ENCODE measurements at places on chromosomes 5 and 9.

- no peak for DNase-seq
Measured at GRCh38 chr9:113638897-113639296, 175.4 kb downstream of the RGS3 start.

GRCh38 chr5:149745212-149745942 lies 15.3 kb downstream of the PPARGC1B start:
- DNase-seq, result no peak

DNA sequence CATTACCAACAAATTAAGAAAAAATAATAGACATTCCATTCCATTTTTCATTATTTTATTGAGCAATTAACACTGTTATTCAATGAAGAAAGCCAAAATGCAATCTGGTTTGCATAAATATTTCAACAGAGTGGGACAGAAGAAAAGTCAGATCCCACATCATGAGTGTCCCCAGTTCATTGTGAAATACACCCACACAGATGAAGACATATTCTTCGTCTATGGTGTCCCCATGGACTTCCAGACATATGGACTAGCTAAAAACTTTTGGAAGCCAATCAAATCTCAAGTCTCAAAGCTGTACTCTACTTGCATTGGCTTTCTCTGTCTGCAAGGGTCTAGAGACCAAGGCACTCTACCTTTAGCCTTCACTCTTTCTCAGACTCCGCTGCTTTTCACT lies 194.3 kb downstream of the SEMA5A start:
- no peak for DNase-seq

GRCh38 chr5:132819468-132819867 lies 6.4 kb downstream of the SOWAHA start:
- DNase-seq, result no peak

- no peak for DNase-seq
Measured at GRCh38 chr9:13446286-13446937, 166.9 kb upstream of the MPDZ start.

- no peak for DNase-seq
Measured at GRCh38 chr5:84791138-84791537, 406.5 kb upstream of the EDIL3 start.

- no peak for DNase-seq
Measured at GRCh38 chr9:100739208-100739607, 161.3 kb downstream of the CAVIN4 start.

DNA sequence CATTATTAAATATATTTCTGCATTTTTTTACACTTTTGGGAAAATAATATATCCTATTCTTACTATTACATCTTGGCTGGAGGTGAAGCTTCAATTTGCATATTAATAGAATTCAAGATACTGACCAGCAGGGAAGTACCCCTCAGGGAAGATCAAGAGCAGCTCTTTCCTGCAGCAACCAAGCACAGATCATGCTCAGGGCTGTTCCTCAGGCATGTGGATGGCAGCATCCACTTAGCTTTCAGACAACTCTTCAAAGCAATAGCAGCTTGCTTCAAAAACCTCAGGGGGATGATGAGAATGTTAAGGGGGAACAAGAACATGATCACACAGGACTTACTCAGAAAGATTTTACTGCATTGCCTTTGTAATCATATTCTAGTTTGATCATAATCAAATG lies 731.8 kb downstream of the SEMA5A start:
- DNase-seq, result no peak

DNA sequence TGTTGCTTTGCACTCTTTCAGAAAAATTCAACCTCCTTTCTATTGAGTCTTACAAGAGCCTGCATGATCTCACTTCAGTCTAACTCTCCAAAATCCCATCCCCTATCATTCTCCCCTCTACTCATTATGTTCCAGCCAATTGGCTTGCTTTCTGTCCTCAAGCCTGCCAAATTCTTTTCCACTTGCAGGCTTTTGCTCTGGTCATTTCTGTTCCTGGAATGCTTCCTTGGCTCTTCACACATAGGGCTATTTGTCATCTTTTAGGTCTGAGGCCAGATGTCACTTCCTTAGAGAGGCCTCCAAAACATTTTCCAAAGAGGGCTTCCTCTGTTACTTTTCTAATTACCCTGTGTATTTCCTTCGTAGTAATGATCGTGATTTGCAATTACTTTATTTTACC lies 11.8 kb upstream of the CHD1 start:
- DNase-seq, result no peak

- DNase-seq, result no peak
Measured at GRCh38 chr9:16571127-16571802, 299.2 kb downstream of the BNC2 start.

DNA sequence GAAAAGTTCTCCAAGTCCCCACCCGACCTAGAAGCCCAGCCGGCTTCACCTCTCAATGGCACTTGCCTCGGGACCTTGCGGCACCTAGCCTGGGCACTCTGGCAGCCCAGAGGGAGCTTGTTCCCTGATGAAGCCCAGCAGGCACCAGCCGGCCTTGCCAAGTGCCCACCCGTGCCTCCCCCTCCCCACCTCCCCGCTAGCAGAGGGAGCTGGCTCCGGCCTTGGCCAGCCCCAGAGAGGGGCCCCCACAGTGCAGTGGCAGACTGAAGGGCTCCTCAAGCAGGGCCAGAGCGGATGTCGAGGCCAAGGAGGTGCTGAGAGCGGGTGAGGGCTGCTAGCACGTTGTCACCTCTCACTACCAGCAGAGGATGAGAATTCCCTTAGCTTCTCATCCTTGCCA lies 37.6 kb upstream of the CAVIN4 start:
- DNase-seq, result no peak

GRCh38 chr5:90563108-90563507 lies 4.5 kb downstream of the ADGRV1 start:
- DNase-seq, result no peak

Data from retinal pigment epithelial cell (primary cell).